ENCODE measurements at places on chromosomes 3 and 15. TPM values are rescaled to one million over a fixed set of nuclear protein-coding genes. Genes with fewer than 3 reads are reported as not detected.

Gene MELTF
- not detected for polyA plus RNA-seq

Gene ADAMTS17
- not detected for polyA plus RNA-seq

Gene GRK7
- not detected for polyA plus RNA-seq

Gene PPP1R14D
- polyA plus RNA-seq: not detected

Gene PP2D1
- polyA plus RNA-seq: 0.95 TPM

Gene SHC4
- polyA plus RNA-seq: not detected

Gene TIGIT
- polyA plus RNA-seq: 0.49 TPM

Gene ERICH6
- not detected for polyA plus RNA-seq

Gene OXTR
- polyA plus RNA-seq: 0.86 TPM
